Tibial artery (tissue), 4 donors: ENCODE measurements at places on chromosomes 7 and 10.

DNA sequence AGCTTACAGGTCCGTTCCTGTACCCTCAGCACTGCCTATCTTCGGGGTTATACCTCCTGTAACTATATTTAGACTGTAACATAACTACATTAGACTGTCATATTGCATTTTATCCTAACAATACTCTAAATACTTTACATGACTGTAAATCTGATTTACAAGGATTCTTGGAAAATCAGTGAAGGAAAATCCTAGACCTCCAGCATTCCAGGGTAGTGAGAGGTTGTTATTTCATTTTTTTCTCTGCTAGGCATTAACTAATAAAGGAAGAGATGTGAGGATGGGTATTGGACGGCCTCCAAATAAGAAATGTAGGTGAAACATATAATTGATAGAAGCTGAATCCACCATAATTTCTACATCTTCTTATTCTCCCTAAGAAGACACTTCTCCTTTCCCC, 569.4 kb downstream of the CALN1 start:
- H3K27me3 ChIP-seq: no peaks in the 10 kb centered on the region
- no peak for DNase-seq
- H3K4me1 ChIP-seq: no peaks in the 10 kb centered on the region

GRCh38 chr10:6337382-6337781, 134.7 kb downstream of the PFKFB3 start:
- H3K4me1 ChIP-seq: no peaks in the 10 kb centered on the region
- no peak overlapping the region for H3K27ac ChIP-seq
- H3K4me3 ChIP-seq: no peak overlapping the region
- DNase-seq: no peak

DNA sequence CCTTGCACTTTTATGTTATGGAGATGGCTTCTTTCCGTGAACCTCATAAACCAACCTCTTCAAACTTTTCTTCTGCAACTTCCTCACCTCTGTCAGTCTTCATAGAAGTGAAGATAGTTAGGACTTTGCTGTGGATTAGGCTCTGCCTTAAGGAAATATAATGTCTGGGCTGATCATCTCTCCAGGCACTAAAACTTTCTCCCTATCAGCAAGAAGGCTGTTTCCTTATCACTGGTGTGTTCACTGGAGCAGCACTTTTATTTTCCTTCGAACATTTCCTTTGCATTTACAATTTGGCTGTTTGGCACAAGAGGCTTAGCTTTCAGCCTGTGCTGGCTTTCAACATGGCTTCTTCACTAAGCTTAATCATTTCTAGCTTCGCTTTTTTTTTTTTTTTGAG, 52.8 kb downstream of the ESYT2 start:
- H3K4me1 ChIP-seq: peaks cover 23% of the 10 kb centered on the region
- no peak overlapping the region for H3K27ac ChIP-seq
- DNase-seq: no peak
- no peak overlapping the region for H3K4me3 ChIP-seq
- no peaks in the 10 kb centered on the region for H3K27me3 ChIP-seq

- no peak overlapping the region for H3K4me3 ChIP-seq
- no peaks in the 10 kb centered on the region for H3K4me1 ChIP-seq
- no peak overlapping the region for H3K27ac ChIP-seq
- H3K36me3 ChIP-seq: no peaks in the 10 kb centered on the region
- H3K27me3 ChIP-seq: no peaks in the 10 kb centered on the region
These were observed 40.3 kb downstream of the SHOC2 start for GRCh38 chr10:110959379-110960332.

DNA sequence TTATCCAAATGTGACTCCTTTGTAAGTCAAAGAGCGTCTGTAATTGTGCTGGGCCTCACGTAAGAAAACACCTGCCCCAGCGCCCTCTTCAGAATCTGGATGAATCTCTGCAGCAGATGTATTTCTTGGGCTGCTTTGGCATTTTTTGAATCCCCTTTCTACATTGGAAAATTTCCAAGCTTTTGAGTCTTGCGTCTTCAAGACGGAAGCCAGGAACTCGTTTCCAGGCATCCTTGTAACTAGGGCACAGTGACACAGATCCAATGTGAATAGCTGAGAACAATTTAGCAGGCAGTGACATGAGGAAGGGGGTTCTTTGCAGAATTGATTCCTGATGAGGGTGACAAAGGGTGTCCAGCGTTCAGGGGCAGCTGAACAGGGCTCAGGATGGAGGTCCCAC, 862.3 kb downstream of the TYW1 start:
- H3K36me3 ChIP-seq: no peaks in the 10 kb centered on the region
- DNase-seq: no peak
- no peaks in the 10 kb centered on the region for H3K4me1 ChIP-seq
- no peaks in the 10 kb centered on the region for H3K27me3 ChIP-seq
- no peak overlapping the region for H3K27ac ChIP-seq
